ENCODE measurements at places on chromosomes 2 and 18. TPM values are rescaled to one million over a fixed set of nuclear protein-coding genes. Genes with fewer than 3 reads are reported as not detected.

DNA sequence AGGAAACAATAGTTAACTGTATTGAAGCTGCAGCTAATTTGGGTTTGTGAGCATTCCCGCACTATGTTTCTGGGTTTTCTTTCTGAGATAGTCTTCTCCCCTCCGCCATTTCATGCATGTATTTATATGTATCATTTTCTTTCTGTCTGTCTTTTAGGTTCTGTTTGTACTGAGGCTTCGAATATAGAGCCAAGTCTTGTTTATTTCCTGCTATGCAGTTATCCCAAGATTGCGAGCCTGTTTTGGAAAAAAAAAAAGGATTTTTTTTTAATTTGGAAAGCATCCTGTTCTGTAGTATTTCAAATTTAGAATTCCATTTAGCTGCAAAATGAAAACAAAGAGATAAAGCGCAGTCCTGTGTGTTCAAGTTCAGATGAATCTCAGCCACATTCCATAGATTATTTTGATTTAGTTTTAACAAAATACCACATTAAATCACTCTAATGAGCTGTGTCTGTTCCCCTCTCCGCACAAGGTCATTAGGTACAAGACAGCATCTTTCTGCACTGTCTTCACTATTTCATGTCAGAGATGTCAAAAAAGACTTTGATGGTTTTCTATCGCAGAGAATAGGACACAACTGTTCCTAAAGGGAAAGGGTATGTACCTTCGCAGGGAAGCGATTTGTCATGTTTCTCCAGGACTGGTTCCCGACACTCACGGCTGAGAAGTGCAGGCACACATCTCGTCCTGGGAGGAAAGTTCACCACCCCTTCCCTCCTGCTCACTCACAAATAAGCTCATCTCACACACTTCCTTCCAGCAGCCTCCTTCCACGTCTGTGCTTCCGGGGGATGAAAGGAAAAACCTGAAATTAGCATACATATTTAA is 443.4 kb downstream of the ZNF516 start:
- no peak for DNase-seq

DNA sequence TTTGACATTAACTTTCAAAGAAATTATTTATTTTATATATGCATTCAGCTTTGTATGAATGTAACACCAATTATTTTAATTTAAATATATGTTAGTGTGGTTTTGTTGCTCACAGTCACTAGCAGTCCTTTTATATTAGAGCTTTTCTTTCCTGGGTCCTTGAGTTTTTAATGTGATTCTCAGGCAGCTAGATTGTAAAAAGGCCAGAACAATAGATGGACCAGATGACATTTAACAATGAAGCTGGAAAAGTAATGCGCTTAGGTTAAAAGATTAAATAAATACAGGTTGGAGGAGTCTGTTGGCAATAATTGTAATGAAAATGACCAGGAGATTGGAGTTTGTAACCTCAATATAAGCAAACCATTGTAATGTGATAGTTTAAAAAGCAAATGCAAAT is 171.1 kb downstream of the FTCDNL1 start:
- DNase-seq = no peak

DNA sequence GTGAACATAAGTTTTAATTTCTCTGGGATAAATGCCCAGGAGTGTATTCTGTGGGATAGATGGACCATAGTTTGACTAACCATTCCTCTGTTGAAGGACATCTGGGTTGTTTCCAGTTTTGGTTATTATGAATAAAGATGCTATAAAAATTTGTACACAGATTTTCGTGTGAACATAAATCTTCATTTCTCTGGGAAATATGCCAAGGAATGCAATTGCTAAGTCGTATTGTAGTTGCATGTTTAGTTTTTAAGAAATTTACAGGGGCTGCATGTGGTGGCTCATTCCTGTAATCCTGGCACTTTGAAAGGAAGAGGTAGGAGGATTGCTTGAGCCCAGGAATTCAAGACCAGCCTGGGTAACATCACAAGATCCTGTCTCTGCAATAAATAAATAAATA is 6.9 kb upstream of the SLC11A1 start:
- DNase-seq = peak; percentile 73

DNA sequence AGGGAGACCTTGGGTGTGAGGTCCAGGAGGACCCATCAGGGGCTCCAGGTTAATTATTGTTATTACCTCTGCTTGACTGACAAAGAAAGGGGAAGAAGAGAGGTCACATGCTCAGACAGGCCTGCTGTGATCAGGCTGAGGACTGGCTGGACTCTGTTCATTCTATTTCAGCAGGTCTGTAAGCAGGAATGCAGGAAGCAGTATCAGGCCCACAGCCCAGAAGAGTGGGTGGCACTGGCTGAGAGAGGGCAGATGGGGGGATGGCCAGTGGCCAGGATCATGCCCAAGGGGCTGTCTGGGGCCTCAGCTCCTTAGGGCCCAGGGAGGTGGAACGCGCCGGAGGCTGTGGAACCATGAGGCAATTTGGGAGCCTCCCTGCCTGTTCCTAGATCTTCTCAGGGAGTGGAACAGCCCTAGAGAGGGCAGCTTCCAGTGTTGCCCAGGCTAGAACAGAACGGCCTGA is 43.7 kb upstream of the ZBTB7C start:
- no peak for DNase-seq

- DNase-seq = peak; percentile 67
These were observed 426.9 kb downstream of the CDH2 start for GRCh38 chr18:27750014-27750413.

DNA sequence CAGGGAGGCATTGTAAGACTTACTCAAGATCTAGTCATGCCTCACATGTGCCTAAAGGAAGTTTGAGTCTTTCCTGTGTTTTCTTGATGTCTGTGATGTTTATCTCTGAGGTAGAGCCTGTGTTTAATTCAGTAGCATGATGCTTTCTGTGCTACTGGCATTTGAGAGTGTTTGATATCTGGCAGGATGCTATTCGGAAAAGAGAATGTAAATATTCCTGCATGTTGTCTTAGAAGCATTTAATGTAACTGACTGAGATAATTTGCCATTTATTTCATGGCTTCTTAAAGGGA is 58.8 kb downstream of the GREB1L start:
- DNase-seq = no peak

DNA sequence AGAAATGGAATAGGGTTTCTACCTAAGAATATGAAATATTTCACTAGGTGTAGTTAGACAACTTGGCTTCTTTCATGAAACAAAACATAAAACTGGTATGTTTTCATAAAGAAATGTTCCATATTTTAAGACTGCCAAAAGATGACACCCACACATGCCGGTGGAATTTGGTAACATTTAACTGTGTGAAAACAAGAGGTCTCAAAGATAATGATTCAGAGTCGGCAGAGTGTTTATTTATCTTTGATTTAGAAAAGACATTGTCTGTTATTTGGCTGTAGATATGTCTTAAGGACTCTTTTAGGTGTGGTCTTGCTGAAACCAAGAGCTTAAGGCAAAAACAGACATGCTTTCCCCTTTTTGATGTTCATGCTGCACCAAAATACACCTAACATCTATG is 63.5 kb upstream of the FN1 start:
- DNase-seq = peak; percentile 69

GRCh38 chr2:218318241-218318640 is 25.9 kb upstream of the TMBIM1 start:
- no peak for DNase-seq

DNA sequence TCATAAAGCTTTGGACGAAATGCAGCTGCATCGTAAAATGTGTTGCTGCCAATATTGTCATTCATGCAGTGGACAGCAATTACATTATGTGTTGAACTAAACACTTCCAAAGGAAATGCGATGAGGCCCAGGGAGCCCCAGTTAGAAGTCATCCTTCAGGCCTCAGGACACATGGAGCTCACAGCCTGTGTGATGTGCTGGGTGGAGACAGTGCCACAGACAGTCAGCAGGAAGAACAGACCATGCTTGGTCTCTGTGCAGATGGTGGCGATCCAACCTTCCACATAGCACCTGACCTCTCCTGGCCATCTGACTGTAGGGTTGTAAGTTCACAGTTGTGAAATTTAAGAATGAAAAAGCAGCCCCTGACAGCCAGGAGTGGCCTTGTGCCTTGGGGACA is 118.3 kb upstream of the ALKAL2 start:
- DNase-seq = no peak

- no peak for DNase-seq
These were observed 220.8 kb upstream of the GALNT5 start for GRCh38 chr2:157036726-157037125.

The TGFA gene
- total RNA-seq = 22.5 TPM

The SYT4 gene
- total RNA-seq = not detected

The ASXL3 gene
- total RNA-seq = not detected

The NEB gene
- 1.2 TPM for total RNA-seq

The ANKRD30B gene
- total RNA-seq = not detected

The NAT8 gene
- not detected for total RNA-seq

The CRYBA2 gene
- total RNA-seq = not detected
